ENCODE measurements at places on chromosomes 5 and 9. TPM values are rescaled to one million over a fixed set of nuclear protein-coding genes. Genes with fewer than 3 reads are reported as not detected.

FAM221B gene
- total RNA-seq, result not detected

- H3K27ac ChIP-seq, result no peak overlapping the region
- DNase-seq, result no peak
- no peaks in the 10 kb centered on the region for H3K36me3 ChIP-seq
- H3K27me3 ChIP-seq, result no peaks in the 10 kb centered on the region
- peaks cover 2% of the 10 kb centered on the region for H3K4me1 ChIP-seq
These were observed 322.4 kb downstream of the TMEM161B start for GRCh38 chr5:87946271-87946670.

- peaks cover 33% of the 10 kb centered on the region for H3K36me3 ChIP-seq
- H3K4me3 ChIP-seq, result no peak overlapping the region
- no peak for DNase-seq
- H3K27me3 ChIP-seq, result no peaks in the 10 kb centered on the region
These were observed 91.1 kb upstream of the CACNA1B start for GRCh38 chr9:137786511-137786920.

DNA sequence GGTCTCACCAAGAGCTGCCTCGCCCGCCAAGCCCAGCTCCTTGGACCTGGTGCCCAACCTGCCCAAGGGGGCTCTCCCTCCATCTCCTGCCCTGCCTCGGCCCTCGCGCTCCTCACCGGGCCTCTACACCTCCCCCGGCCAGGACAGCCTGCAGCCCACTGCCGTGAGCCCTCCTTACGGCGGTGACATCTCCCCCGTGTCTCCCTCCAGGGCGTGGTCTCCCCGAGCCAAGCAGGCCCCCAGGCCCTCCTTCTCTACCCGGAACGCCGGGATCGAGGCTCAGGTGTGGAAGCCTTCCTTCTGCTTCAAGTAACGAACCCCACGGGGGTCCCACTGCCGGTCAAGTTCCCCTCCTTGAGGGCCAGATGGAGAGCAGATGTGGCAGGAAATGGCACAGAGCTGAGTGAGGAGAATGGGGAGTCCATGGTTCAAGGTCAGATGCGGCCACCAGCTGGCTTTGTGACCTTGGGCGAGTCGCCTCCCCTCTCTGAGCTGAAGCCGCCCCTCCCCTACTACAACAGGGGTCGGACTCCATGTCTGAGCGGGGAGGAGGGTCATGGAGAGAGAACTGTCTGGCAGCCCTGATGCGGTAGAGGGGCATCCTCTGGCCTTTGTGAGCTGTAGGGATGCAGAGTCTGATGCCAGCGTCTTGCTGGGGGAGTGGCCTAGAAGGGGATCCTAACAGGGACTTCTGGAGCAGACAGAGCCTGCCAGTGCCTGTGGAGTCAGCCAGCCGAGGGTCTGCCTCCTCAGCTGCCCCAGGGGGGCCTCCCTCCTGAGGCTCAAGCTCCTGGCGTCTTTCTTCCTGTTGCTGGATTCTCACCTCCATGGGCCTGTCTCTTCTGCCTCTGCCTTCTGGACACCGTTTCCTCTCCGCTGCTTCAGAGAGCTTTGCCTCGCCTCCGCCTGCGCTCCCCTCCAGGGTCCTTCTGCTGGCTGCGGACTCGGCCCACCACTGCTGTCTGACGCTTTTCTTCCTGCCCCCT lies 9.9 kb downstream of the SYNPO start:
- H3K27me3 ChIP-seq, result no peaks in the 10 kb centered on the region
- peaks cover 3% of the 10 kb centered on the region for H3K4me1 ChIP-seq
- H3K36me3 ChIP-seq, result no peaks in the 10 kb centered on the region
- no peak overlapping the region for H3K27ac ChIP-seq
- no peak overlapping the region for H3K4me3 ChIP-seq

GRCh38 chr9:5195463-5195862 lies 10.0 kb upstream of the INSL6 start:
- H3K36me3 ChIP-seq, result no peaks in the 10 kb centered on the region
- no peak overlapping the region for H3K4me3 ChIP-seq
- no peaks in the 10 kb centered on the region for H3K27me3 ChIP-seq
- no peak overlapping the region for H3K27ac ChIP-seq
- no peak for DNase-seq

All from H1 (cell line).